Kidney (tissue), 22 donors: ENCODE measurements at places on chromosomes 11 and 22. TPM values are rescaled to one million over a fixed set of nuclear protein-coding genes. Genes with fewer than 3 reads are reported as not detected.

GRCh38 chr11:11236498-11237059 lies 116.5 kb downstream of the CSNK2A3 start:
- DNase-seq, result no peak

Gene CECR2
- total RNA-seq, result 3.4 TPM

DNA sequence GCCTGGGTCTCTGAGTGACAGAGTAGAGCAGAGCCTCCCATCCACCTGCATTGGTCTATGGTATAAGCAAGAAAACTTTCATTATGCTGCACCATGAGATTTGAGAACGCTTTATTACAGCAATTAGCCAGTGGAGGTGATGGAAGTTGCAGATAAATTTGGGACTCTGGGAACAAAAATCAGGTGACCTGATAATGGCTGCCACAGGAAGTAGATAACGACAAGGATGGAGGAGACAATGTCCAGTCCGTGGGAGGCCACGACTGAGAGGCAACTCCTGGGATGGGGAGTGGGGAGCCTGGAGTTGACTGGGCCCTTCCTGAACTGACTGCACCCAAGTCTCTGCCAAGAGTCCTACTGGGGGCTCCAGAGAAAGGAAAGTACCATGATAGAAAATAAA lies 4.7 kb downstream of the MRGPRD start:
- peak; percentile 18 for DNase-seq

Gene HBG2
- not detected for total RNA-seq

Gene SLC37A2
- total RNA-seq, result 6.1 TPM

DNA sequence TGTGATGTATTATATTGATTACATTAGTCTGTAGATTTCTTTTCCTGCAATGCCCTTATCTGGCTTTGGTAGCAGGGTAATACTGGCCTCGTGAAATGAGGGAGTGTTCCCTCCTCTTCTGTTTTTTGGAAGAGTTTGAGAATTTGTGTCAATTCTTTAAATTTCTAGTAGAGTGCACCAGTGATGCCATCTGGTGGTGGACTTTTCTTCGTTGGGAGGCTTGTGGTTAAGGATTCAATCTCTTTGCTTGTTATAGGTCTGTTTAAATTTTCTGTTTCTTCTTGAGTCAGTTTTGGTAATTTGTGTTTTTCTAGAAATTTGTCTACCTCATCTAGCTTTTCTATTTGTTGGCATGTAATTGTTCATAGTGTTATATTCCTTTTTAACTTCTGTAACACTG lies 18.9 kb downstream of the SHANK3 start:
- DNase-seq, result no peak

DNA sequence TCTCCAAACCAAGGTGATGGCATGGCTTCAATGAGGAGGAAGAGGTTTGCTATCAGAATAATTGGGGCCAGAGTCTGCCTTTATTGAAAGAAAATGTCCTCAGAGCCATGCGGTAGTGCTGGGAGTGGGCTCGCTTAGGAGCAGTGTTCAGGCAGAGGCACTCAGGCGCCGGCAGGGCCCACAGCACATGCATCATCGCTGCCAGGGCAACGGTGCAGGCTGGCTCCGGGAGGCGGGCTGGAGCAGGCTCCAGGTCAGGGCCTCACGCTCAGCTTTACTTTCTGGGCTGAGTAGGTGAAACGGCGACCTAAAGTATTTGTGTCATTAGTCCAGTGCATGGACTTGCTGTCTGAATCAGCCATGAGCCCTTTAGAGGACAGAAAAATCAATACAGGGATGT lies 169.9 kb upstream of the CCDC90B start:
- no peak for DNase-seq

DNA sequence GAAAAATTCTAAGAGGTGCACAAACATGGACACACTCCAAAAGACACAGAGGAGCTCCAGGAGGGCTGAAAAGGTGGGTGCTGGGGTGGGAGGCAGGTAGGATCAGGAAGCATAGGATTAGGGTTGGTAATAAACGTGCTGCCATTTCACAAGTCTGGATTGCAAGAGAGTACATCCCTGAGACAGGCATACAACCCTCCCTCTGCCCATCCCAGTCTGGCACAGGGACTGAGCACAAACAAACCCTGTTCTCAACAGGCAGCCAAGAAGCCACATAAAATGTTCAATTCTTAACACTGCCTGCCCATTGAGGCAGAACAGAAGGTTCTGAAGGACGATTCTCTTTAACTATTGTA lies 18.5 kb downstream of the SLC35F2 start:
- no peak for DNase-seq

GRCh38 chr11:69064394-69064957 lies 15.7 kb downstream of the TPCN2 start:
- no peak for DNase-seq

GRCh38 chr11:24386546-24387397 lies 110.1 kb upstream of the LUZP2 start:
- peak; percentile 55 for DNase-seq

- DNase-seq, result no peak
Observed at GRCh38 chr11:35682230-35683173, 19.9 kb downstream of the TRIM44 start.

Gene OR8G5
- not detected for total RNA-seq

Gene OR52A1
- total RNA-seq, result not detected

GRCh38 chr11:6357222-6357621 lies 33.1 kb upstream of the SMPD1 start:
- DNase-seq, result no peak
